ENCODE measurements at places on chromosomes 3 and 15.

- DNase-seq, result no peak
Observed at GRCh38 chr15:50452927-50453326, 28.7 kb downstream of the USP8 start.

- no peak for DNase-seq
Observed at GRCh38 chr3:159182961-159183360, 381.1 kb downstream of the MFSD1 start.

DNA sequence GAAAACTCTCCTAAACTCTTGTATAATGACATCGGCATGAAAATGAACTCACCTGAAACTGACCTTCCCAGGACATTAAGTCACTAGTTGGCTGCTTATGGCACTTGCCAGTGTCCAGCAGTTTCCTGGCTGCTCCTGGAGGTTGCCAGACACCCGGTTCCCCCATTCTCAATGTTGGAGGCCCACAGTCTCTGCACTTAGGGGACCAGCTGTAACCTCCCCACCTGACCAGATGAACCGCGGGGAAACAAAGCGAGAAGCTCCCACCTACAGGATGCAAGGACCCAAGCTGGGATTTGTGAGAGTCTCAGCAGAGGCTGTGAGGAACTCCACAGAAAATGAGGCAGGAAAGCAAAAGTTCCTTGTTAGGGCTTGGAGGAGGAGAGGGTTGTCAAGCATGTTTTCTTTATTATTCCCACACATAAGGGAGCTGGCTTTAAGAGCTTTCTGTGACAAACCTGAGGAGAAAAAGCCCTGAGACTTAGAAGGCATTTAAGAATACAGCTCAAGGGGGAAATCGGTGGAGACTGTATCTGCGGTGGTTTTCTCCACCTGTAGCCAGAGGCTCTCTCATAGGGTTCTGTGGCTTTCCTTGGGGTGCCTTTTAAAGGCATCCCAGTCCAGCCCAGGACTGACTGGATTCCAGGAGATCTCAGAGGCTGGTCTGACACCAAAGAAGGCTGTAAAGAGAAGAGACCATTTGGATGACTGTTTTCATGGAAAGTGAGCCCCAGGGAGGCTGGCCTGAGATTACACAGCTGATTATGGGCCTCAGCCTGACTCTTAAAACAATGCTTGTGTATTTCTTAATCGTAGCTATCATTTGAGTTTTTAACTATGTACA, 4.6 kb downstream of the TPM1 start:
- DNase-seq, result no peak

- no peak for DNase-seq
Observed at GRCh38 chr3:126104742-126105605, 21.1 kb upstream of the SLC41A3 start.

DNA sequence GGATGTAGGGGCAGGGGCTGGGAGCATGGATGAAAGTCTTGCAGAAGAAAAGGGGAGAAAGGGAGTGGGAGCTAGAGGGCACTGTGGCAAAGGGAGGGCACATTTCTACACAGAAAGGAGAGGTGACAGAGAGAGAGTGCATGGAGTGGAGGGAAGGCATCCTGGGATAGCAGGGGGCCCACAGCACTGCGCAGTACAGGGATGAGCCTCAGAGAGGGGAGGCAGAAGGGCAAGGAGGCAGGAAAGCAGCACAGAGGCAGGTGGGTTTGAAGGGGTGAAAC, 5.4 kb downstream of the STOML1 start:
- no peak for DNase-seq

- DNase-seq, result no peak
Observed at GRCh38 chr15:87752250-87752951, 504.1 kb downstream of the NTRK3 start.

DNA sequence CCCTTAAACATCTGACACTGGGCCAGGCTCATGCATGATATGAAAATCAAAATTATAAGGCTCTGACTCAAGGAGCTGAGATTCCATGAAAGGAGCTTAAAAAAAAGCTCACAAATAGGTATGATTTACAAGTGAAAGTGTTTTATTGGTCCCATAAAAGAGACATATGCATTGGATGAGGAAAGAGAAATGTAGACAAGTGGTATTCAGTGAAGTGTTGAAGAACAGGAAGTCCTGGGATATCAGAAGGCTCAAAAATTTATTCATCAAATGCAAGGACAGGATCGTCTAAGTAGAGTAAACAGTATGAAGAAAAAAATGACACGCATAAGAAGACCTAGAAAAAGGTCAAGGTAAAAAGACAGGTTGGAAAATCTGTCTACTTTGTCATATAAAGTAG, 188.9 kb downstream of the CBLB start:
- no peak for DNase-seq

All from K562 (cell line).